Tongue (tissue), 3 donors: ENCODE measurements at places on chromosomes 16 and 17. TPM values are rescaled to one million over a fixed set of nuclear protein-coding genes. Genes with fewer than 3 reads are reported as not detected.

Gene TAT
- total RNA-seq: not detected

Gene IL21R
- 0.82 TPM for total RNA-seq

Gene CACNG3
- total RNA-seq: not detected

Gene PYY
- not detected for total RNA-seq
